ENCODE measurements at places on chromosomes 13 and 19.

DNA sequence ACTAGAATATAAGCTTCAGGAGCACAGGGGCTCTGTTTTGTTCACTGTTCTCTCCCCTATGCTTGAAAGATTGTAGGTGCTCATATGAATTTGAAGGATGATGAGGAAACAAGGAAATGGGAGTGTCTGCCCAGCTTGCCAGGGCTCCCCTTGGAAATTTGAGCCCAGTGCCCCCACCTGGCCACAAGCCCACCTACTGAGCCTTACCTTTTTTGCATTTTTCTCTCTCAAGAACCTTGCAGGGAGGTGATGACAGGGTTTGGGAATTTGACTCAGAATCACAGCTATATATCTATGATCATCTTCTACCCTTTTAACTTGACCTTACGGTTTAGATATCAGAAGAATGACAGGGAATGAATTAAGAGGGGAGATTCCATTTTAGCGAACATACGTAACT, 33.8 kb downstream of the SERP2 start:
- no peak for DNase-seq

GRCh38 chr13:40136896-40137295, 481.4 kb downstream of the COG6 start:
- DNase-seq, result no peak

DNA sequence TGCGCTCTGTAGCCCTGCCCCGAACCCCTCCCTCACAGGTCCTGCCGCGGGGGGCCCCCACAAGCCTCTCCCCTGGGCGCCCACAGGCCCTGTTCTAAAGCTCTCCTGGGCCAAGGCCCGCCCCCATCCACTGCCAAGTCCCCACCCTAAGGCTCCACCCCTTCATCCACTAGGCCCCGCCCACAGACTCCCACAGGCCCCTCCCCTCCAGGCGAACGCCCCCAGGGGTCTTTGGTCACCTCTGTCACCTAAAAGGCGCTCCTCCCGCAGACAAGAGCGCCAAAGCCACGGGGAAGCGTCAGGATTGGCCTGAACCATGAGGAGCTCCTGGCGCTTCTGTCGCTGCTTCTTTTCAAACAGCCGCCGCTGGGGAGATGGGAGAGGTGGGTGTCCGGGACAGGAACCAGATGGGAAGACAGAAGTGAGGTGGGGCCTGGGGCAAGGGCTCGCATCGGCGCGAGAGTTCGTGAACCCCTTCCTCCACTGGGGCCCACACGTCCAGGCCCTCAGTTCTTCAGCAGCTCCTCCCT, 2.3 kb downstream of the TULP2 start:
- no peak for DNase-seq

DNA sequence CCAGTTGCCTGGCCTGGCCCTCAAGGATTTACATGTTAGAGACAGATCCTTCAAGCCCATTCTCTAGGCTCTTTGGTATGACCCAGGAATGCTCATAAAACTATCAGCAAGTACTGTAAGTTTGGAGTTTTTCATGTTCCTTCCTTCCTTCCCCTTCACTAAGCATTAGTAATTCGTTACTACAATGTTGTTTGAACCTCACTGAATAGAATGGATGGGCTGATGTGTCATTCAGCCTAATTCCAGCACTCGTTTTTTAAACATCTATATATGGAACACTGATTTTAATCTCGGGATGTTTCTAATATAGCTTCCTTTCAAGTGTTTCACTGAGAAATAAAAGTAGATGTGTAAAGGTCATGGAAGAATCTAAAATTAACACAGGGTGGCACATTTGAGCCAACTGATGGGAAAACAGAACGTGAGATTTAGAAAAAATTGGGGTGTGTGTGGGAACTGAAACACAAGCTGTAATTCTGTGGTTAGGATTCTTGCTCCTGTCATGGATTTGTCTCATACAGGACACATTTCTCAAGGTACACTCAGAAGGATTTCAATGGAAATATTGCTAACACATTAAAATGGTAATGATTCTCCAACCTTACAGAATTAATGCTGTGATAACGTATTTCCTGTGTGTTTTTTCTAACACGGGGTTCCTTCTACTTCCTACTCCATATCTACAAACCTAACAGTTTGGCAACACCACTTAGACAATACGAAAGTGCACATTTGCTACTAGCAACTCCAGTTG, 93.4 kb downstream of the FLT1 start:
- no peak for DNase-seq

- DNase-seq, result no peak
These were observed 2.3 kb downstream of the COMP start for GRCh38 chr19:18788529-18789421.

- DNase-seq, result no peak
These were observed 4.8 kb upstream of the ANGPTL8 start for GRCh38 chr19:11234486-11235075.

DNA sequence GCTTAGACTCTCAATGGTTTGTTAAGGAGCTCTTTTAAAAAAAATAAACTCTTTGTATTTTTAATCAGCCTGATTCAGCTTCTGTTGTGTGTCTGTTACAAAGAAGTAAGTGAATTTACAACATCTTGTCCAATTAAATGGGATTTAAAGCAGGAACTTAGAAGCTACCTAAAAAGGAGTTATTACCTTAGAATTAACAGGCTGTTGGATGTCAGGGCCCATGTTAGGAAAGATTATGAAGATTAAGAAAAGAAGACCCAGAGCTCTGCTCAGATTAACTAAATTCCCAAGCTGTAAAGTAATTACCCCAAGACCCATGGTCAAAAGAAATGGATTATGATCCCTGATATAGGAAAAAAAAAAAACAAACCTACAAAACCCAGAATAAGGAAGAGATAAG, 44.1 kb upstream of the ZNF780A start:
- no peak for DNase-seq

DNA sequence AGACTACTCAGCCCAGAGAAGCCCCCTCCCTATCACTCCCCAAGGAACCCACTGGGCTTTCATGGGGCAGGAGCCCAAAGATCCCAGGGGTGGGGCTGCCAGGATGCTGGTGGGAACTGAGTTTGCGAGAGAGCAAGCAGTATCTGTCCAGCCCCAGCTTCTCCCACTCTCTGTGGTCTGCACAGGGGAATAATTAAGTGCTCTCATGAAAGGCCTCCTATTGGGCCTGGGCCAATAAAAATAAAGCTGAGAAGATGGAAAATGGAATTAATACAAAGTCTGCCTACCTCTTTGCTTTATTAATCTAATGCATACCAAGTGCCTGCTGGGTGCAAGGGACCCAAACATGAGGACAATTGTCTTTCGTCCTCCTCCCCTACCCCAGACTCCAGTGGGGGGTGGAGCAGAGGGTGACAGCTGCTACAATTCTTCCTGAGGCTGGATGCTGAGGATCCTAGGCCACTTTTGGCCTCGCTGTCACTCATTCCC, 5.4 kb downstream of the DDX39A start:
- DNase-seq, result no peak

DNA sequence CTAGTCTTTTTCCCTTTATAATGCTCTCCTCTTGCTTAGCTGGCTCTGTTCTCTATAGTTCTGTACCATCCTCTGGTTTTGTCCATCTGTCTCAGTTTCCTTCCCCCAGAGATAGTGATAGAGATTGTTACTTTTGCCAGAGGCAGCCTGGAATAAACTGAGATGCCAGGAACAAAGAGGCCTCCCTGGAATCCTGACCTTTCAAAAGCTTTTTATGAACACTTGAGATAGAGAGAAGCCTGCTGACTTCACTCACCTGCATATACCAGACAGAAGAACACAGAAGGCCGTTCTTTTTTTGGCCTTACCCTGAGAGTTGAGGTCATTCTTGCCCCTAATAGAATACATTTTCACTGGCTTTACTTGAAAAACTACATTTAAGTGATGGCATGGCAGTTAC, 150.2 kb downstream of the LHFPL6 start:
- DNase-seq, result no peak

- DNase-seq, result no peak
These were observed 20.0 kb downstream of the DIAPH3 start for GRCh38 chr13:60143775-60144174.

- DNase-seq, result no peak
These were observed 5.8 kb upstream of the DHX34 start for GRCh38 chr19:47343194-47343802.

DNA sequence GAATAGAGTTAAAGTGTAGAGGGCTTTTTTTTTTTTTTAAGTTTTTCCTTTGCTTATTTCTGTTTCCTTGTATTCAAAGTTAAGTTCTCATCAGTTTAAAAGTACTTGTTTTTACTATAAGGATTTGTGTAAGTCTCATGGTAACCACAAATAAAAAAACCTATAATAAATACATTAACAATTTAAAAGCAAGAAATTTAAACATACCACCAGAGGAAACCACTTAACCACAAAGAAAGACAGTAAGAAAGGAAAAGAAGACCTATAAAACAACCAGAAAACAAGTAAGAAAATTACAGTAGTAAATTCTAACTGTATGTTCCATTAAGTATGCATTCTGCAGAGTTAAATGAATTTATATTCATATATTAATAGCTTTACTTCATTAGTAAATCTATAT, 999.1 kb upstream of the ATXN8OS start:
- DNase-seq, result no peak
